ENCODE measurements at places on chromosomes 3 and 15.

DNA sequence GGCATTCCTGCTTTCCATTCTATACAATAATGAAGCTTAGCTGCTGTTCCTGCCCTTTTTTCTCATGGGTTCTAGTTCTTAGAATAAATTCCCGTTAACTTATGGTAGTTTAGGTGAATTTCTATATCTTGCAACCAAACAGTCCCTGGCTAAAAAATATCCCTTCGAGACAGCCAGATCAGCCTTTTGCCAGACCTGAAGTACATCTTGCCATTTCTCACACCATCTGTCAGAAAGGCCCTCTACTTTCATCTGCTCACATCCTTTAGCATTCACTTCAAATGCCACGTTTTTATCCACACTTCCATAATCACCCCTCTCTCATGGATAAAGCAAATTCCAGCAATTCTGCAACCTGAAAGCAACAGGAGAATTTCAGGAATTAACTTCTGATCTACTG is 145.4 kb downstream of the GAP43 start:
- no peak for DNase-seq

DNA sequence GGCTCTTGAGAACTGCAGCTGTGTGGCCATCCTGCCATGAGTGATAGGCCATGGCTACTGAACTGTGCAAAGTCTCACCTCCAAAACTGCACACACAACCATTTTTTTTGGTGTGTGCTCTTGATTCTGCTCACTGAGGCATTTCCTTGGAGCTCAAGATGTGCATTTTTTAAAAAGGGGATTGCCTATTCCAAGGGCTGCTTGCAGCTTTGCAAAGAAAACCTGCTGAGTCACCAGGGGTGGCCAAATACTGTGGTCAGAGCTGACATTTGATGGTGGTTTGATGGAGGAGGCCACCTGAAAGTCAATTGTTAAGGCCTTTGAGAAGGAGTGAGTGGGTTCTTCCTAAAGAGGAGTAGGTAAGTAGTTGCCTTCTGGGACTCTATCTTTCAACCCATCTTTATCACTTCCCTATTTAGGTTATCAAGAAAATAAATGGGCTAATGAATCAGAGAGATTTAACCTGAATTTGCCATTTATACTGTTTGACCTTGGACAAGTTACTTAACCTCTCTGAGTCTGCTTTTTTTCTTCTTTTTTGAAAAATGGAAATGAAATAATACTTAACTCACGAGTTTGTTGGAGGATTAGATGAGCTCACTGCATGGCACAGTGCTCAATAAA is 87.9 kb downstream of the CHST2 start:
- peak; percentile 25 for DNase-seq

DNA sequence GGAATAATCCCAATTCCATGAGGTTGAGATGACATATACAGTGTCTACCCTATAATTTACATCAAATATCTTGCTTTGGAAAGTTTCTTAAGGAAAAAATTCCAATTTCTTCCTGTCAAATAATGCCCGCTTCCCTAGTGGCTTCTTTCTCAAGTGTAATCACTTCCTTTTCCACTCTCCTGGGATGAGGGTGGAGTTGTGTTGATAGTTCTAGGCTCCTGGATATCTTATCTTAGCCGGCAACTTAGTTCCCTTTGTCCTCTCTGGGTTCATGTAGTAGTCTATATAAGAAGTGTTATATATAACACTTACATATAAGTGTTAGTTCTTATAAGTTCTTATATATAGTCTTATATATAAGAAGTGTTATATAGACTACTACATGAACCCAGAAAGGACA is 10.9 kb downstream of the TAGLN3 start:
- DNase-seq = no peak

DNA sequence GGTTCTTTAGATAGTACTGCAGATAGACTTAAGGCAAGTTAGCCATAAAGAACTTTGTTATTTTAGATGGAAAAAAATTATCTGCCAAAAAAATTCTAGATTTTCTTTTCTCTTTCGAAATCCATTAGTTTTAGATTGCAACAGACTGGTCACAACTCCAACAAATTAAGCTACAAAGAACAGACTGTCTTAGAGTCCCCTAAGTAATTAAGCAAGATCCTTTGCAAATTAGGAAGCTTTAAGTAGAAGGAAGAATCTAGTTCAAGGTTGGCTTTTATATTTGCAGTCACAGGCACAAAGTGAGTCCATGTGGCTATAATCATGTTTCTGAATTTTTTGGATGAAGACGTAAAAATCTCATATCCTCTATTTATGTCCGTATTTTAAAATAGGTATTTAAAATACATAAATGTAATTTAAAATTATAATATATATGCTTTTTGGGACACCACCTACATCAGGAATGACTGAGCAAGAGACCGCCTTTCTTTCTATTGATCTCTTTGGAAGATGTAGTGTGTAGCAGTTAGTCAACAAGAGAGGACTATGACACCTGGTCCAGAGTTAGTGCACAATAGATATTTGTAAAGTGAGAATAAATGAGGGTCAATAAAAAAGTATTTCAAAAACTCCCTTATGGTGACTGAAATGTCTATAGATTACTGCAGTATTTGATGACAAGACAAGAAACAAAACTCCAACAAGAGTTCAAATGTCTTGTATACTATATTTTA is 34.4 kb downstream of the TMEM45A start:
- no peak for DNase-seq

DNA sequence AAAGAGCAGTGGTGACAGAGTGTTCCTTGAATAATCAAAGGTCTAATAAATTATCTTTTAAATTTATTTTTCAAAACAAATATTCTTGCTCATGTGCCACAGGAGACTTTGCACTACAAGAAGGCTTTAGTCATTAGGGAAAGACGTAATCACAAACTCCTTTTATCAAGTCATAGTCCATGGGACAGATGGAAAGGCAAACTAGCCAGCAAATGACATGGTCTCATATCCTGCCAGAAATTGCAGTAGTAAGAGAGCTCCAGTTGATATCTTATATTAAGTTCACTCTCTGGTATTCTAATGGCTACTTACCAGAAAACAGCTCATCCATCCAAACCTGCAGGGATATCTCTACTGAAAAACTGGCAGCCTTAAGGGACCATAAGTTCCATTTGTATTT is 225.0 kb upstream of the TP63 start:
- no peak for DNase-seq

DNA sequence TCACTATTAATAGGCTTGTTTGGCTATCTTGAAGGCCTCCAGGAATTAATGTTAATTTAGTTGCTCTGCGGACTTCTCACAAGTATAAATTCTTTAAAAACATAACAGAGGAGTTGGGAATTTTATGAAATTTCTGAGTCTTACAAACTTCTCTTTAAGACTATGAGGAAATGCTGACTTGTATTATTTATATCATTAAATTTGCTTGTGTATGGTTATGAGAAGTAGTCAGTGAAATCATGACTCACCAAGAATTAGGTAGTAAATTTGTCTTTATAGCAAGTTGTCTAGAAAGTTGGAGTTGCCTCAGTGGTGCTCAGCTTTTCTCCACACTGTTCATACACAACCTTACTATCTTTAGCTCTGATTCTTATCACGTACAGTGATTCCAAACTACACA is 26.5 kb downstream of the PHLDB2 start:
- no peak for DNase-seq

DNA sequence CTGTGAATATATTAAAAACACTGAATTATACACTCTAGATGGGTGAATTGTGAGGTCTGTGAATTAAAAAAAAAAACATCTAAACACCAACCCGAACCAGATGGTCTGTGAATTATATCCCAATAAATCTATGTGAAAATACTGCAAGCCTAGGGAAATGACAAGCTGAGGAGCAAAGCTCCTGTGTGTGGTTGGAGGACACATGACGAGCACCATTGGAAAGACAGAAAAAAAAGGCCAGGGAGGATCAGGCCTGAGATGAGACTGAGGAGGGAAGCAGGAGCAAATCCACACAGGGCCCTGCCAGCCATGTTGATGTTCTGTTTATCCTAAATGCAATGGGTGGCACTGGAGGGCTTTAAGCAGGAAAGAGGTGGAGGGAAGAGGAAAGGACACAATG is 200.0 kb downstream of the RORA start:
- DNase-seq = no peak

DNA sequence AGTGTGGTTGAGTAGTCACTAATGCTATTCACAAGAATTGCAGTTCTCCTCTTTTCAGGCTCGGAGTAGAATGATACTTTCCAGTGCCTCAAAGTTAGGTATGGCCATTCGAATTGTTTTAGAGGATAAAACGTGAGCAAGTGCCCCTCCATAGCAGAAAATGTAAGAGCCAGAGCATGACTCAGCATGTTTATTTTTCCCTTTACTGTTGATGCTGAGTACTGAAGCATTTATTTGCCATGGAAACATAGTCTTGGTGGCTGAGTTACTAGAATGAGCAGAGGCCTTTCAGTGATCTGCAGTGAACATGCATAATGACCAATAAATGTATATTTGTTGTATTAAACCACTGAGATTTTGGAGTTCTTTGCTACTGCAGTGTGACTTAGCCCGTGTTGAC is 540.6 kb downstream of the NLGN1 start:
- peak; percentile 32 for DNase-seq

DNA sequence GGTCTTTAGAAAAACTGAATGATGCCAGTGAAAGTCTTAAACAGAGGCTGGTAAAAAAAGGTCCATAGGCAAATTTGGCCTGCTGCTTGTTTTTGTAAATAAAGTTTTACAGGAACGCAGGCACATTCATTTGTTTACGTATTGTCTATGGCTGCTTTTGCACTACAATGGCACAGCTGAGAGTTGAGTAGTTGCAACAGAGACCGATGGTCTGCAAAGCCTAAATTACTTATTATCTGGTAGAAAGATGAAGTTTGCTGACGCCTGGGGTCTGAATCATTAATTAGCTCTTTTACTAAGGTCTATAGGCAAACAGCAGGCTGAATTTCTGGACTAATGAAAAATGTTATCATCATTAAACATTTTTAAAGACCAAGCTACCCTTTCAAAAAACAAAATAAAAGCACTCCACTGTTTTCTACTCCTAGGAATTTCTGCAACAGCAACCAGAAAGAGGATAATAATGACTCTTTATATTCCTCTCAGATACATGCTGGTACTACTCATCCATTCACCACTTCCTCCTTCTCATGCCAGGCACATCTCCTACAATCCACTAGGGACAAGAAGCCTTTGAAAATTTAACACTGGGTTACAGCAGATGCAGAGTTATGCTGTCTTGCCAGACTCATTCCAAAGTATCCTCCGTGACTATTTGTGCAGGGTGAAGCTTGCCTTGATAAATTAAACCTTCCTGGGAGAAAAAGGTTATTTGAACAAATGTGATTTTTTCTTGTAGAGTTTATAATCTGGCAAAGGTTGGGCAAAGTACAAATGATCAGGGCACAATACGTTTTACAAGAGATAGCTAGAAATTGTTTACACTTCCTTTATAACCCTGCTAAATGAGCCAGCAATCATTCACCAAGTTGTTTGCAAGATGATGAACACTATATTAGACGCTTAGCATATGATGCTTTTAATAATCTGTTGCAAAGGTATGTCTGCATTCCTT is 6.0 kb downstream of the GATM start:
- no peak for DNase-seq

DNA sequence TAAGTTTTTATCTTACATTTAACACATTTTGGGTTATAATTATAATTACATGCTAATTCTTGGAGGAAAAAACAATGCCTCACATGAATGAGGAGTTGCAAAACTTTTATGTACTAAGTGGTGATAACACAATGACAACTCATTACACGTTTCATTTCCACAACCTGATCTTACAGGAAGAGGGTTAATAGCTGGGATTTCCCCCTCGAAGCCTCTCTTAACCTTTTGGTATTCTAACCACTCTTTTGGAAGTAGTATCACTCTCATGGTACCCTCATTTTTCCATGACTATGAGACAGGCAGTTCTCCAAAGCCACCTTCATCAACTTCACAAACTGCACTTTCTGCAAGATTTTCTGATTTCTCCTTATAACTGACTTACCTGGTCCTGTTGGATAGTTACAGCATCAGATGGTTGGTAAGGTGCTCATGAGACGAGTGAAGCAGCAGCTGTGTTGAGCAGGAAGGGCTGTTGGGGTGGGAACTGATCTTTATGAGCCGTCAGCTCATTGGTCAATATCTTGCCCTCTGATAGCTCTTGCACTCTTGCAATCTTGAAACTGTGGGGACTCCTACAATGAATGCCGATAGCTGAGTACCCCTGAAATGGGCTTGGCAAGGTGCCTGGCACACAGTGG is 41.6 kb downstream of the ACAN start:
- DNase-seq = no peak

DNA sequence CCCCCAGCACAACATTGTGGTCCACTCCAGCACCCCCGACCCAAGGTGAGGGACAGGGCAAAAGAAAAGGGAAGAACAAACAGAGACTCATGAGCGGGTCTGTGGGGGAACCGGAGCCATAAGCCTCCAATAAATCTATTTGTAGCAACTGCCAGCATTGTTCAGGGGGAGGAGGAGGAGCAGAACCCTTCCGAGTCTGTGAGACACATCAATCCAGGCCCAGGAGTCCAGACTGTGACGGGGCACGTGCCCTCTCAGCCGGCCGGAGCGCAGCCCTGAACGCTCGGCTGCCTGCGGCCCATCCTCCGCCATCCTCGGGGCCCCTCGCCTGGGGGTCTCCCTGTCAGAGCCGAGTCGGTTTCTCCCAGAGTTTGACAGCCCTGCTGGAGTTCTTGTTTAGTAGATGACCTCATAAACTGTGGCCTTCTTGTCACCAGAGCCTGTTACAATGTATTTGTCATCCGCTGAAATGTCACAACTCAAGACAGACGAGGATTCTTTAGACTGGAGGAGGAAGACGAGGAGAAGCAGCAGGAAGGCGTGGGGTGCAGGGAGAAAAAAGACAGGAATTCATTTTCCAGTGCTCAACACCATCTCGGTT is 47.9 kb downstream of the TLE3 start:
- no peak for DNase-seq

DNA sequence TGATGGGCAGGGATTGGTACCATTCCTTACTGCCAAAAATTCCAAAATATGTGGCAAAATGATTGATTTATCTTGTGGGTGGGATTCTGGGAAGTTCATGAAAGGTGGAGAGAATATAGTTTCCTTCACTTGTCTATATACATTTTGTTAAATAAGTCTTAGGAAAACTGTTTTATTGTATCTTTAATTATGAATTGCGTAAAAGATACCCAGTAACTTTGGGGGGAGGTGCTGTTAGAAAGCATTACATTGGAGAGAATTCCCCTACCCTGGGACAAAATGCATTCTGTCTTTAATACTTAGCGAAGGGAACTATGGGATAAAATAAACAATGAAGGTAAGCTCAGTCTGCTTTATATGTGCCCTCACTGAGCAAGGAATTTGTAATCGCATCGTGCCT is 4.6 kb downstream of the SETD5 start:
- DNase-seq = no peak

DNA sequence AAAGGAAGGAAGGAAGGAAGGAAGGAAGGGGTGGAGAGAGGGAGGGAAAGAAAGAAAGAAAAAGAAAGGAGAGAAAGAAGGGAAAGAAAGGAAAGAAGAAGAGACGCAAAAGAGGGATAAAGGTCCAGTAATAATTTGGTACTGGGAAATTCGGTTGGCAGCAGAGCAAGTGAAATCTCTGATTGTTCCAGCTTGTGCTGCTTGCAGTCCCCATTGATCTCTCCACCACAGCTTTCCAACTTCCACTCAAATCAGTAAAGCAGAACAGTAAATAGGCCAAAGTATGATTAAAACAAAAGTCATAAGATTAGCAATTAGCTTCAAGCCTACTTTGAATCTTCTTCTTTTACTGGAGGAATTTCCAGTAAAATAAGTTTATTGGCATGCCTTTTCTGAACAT is 357.2 kb downstream of the ROBO1 start:
- no peak for DNase-seq

GRCh38 chr15:96182736-96183513 is 147.6 kb upstream of the NR2F2 start:
- no peak for DNase-seq

Data from brain pericyte (primary cell).